ENCODE measurements at places on chromosomes 16 and 17.

DNA sequence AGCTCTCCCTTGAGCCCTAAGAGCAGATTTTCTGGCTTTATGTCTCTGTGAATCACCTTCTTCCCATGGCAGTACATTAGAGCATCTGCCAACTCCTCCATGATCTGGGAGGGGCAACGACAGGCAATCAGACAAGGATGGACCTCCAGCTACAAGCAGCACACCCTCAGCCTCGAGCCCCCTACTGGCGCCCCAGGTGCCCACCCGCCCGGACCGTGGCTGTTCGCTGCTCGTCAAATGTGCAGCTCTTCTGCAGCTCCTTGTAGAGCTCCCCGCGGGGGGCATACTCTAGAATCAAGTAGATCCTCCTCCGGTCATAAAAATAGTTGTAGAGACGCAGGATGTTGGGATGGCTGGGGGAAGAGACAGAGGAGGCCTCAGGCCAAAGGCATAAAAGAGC is 3.8 kb downstream of the AURKB start:
- DNase-seq, result no peak

DNA sequence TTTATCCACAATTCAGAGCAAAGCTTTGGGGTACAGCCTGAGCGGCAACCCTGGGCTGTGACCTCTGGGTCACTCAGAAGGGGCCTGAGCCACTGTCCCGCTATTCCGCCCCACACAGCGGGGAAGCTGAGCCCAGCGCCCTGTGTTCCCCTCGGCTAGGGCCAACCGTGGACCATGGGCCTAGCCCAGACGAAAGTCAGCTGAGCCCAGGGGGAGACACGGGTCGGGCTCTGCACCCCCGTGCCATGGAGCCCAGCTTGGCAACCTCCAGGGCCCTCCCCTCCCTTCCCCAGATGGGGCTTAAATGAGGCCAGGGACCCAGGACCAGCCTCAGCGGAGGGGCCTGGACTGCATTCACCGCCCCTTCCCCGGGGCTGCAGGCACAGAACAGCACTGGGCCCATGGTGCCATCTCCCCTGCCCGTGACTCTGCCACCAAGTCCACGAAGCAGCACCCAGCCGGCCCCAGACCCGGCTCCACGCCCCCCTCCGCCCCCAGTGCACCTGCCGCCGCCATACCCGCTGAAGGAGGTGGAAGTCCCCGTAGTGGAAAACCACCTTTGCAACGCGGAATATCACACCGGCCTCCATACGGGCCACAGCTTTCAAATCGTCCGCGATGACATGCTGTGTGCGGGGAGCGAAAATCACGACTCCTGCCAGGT is 1.8 kb downstream of the TPSD1 start:
- no peak for DNase-seq

- no peak for DNase-seq
Observed at GRCh38 chr17:3761036-3761917, 37.6 kb downstream of the HASPIN start.

DNA sequence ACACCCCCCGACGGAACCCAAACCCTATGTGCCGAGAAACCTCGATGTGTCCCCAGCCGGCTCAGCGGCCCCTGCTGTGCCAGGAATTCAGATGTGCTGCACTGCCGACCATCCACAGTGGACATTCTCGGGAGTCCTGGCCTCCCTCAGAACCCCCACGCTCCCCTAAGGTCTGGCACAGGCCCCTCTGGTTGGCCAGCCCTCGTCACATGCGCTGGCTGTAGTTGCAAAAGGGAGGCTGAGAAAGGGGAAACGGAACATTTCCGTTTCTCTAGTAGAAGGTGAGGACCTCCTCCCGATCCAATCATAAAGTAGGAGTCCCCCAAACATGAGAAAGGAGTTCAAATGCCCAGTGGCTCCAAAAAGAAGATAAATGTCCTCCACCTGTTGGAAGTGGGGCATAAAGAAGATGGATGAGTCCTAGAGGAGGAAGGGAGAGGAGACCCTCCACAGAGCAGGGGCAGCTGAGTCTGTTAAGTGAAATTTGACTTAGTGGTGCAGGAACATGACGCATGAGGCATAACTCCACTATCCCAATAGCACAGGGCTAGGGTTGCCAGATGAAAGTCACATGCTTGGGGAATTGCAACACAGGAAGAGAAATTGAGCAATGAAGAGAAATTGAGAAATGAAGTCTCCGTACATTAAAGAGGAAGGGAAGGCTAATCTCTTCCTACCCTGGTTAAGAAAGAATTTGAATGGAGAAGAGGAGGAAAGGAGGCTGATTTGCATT is 49.3 kb upstream of the WSB1 start:
- DNase-seq, result no peak

GRCh38 chr17:44778656-44779210 is 19.9 kb downstream of the ADAM11 start:
- DNase-seq, result no peak

DNA sequence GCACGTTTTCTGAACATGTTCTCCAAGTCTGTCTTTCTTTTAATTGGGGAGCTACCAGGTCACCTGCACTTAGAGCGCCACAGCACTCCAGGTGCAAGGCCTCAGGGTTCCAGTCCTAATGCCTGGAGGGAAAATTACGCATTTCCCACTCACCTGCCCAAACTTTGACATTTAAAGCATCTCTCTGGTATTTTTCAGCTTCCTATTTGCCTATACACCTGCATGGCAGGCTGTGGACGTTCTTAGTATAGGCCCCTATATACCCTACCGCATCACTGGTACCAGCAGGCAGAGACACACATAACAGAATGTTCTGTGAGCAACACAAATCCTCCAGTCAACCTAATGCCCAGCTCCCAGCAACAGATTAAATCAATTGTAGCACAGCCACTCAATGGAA is 213.3 kb downstream of the MRTFB start:
- no peak for DNase-seq

- DNase-seq, result no peak
Observed at GRCh38 chr16:75216127-75216526, 2.7 kb upstream of the CTRB1 start.

GRCh38 chr16:11677451-11677951 is 9.2 kb downstream of the SNN start:
- DNase-seq, result no peak

DNA sequence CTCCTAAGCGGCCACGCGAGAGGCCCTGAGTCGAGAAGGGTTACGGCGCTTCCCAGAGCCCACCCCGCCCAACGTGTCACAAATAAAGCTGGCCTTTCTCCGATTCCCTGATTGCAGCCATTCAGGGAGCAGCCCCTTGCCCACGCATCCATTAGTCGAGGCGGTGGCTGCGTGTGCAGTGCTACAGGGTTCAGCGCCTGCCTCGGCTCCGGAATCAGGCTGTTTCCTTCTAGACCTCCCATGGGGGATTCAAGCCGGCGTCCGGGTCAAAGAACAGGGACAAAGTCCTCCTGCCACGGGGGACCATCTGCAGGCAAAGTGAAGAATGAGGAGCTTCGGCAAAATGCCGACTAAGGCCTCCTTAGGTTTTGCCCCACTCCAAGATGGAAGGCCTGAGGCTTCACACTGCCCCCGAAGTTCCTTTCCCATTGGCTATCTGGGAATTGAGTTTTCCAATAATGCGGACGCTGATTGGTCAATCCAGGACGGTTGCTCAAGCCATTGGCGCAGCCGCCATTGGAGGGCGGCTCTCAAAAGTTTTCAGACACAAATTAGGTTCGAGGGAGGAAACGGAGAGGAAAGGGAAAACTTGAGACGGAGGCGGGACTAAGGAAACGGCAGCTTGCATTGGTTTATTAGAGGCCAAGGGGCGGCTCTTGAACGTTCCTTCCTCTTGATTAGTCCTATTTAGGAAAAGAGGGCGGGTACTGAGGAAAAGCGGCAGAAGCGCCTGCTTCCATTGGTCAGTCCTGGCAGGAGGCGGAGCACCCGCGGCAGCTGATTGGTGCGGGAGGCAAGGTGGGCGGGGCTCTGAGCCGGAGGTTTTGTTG is 430 bp upstream of the KATNB1 start:
- DNase-seq, result peak; percentile 89

DNA sequence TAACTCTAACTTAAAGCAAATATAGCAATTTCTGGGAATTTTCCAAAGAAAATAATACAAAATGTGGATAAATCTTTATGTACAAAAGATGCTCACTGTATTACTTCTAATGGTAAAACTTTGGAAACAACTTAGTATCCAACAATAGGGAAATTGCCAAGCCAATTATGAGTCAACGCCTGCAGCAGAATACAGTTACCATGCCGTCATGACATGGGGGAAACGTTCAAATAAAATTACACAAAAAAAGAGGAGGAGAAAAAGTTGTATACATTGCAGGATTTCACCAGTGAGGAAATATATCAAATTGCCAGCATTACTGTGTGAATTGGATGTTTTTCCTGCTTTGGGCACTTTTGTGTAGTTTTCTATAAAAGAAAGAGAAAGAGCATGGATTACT is 469.6 kb downstream of the SOX9 start:
- no peak for DNase-seq
